ENCODE measurements at places on chromosomes 1 and 21.

DNA sequence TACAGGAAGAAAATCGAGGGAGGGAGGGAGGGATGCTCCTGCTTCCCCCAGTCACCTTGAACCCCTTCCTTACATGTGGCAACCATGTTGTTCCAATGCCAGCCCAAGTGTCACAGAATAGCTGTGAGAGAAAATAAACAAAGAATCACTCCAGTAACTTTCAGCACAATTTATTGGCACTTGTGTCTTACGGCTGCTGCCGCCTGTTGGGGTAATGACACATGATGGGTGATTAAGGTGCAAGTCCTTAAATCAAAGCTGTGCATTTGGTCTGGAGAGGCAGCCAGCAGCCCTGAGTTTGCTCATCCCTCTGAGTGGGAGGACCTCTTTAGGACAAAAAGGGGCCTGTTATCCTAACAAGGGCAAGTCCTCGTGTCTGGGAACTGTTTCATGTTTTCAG, 377.7 kb downstream of the PCP4 start:
- DNase-seq, result no peak

GRCh38 chr1:244735876-244736561, 83.1 kb downstream of the DESI2 start:
- no peak for DNase-seq

GRCh38 chr1:177227978-177228692, 57.4 kb downstream of the BRINP2 start:
- DNase-seq, result no peak

- no peak for DNase-seq
Observed at GRCh38 chr1:107789817-107790524, 175.0 kb downstream of the VAV3 start.

GRCh38 chr21:25925936-25926335, 191.2 kb downstream of the GABPA start:
- no peak for DNase-seq

- no peak for DNase-seq
Observed at GRCh38 chr1:93625582-93626327, 55.9 kb downstream of the BCAR3 start.

DNA sequence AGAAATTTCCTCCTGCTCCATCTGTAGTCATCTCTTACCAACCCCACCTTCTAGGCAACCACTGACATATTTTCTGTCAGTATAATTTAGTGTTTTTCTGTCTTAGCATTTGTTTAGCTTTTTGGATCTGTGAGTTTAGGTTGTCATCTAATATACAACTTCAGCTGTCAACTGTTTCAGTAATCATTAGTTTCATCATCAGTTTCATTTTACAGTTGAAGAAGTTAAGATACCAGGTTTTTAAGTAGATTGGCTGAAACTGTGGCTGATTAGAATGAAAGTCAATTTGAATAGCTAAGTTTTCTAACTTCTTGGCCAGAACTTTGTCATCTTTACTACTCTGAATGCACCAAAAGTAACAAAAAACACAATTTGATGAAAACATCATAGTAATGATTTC, 1957.3 kb downstream of the NCAM2 start:
- DNase-seq, result no peak

Data from coronary artery (tissue), 2 donors.